Bronchial epithelial cell (primary cell): ENCODE measurements at places on chromosomes 16 and 17.

DNA sequence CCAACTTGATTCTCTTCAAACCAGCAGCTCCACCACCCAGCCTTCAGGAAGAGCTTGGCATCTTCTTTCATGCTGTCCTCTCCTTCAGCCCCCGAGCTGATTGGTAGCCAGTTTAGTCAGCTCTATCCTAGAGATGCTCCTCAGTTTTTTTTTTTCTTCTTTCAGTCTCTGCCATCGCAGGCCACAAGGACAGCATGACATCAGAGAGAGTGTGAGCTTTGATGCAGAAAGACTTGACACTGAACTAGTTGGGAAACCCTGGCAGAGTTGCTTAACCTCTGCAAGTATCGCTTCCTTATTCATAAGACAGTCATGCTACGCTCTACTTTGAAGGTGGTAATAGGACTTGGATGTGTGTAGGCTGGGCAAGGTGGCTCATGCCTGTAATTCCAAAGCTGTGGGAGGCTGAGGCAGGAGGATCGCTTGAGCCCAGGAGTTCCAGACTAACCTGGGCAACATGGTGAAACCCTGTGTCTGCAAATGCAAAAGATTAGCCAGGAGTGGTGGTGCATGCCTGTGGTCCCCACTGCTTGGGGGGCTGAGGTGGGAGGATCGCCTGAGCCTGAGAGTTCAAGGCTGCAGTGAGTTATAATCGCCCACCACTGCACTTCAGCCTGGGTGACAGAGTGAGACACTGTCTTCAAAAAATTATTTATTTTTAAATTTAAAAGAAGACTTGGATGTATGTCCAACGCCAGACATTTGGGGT, 2.6 kb downstream of the CD300LB start:
- no peak for DNase-seq

DNA sequence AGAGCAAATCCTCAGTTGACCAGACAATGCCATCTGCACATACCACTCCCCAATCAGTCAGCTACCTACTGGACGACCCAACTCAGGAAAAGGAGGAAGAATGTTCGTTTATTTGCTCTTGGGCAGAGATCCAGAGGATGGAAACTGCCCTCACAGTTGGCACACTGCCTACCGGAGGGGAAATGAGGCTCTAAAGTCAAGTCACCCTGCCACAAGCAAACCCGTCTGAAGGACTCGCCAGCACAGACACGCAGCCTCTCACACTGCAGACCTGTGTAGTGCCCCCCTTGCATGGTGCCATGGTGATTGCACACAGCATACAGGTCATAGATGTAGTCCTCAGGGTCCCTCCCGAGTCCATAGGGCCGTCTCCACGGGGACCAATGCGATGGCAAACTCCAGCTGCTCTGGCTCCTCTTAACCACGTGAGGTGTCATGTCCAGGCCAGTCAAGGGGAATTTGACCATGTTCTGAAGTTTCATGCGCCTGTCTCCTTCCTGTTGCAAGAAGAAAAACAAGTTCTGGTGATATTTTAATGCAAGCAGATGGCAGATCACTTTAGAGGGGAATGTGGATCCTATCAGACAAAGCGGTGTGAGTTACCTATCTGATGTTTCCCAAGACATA, 69.5 kb downstream of the USP31 start:
- peak; percentile 83 for DNase-seq

- DNase-seq: no peak
Measured at GRCh38 chr16:13148836-13149235, 247.4 kb downstream of the SHISA9 start.

- DNase-seq: no peak
Measured at GRCh38 chr16:54462771-54463170, 176.2 kb upstream of the IRX3 start.

- no peak for DNase-seq
Measured at GRCh38 chr17:78332991-78333390, 26.9 kb downstream of the SOCS3 start.

GRCh38 chr16:1871974-1872635, at the start of gene MEIOB:
Gene MEIOB, minus strand, starts transcription at chr16:1872164. Its CDS starts 3,989 bp downstream, at chr16:1868175.
- DNase-seq: no peak

DNA sequence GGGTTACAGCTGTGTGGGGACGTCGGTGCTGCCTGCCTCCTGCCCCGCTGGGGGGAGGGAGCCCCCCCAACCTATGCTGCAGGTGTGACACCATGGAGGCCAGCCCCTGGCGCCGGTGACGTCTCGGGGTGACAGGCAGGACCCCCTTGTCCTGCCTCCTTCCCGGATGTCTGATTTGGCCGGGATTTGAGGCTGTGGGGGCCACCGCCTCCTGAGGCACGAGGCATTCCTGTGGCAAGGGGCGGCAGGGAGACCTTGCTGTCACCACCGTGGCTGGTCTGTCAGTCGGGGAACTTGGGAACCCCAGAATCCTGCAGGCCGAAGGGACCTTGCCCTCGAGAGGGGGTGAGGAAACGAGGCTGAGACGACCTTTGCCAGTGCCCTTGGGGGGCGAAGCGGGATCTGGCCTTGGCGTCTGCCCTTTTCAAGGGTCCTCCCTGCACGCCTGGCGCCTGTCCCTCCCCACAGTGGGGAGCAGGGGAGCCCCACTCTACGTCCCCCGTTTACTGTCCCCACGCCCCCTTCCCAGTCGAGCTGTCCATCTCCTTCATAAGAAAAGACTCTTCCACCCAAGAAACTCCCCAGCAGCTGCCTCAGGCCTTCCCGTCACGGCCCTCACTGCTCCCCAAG, 74.4 kb downstream of the METRNL start:
- DNase-seq: no peak

DNA sequence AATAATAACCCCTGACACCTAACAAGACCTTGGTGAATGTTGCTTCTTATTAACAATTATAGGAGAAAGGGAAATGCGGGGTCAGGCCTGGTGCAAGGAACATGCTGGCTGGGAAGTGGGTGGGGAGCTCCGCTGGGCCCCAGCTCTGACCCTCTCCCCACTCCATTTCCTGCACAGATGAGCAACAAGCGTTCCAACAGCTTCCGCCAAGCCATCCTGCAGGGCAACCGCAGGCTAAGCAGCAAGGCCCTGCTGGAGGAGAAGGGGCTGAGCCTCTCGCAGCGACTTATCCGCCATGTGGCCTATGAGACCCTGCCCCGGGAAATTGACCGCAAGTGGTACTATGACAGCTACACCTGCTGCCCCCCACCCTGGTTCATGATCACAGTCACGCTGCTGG, 23.0 kb downstream of the RHBDL3 start:
- DNase-seq: no peak

DNA sequence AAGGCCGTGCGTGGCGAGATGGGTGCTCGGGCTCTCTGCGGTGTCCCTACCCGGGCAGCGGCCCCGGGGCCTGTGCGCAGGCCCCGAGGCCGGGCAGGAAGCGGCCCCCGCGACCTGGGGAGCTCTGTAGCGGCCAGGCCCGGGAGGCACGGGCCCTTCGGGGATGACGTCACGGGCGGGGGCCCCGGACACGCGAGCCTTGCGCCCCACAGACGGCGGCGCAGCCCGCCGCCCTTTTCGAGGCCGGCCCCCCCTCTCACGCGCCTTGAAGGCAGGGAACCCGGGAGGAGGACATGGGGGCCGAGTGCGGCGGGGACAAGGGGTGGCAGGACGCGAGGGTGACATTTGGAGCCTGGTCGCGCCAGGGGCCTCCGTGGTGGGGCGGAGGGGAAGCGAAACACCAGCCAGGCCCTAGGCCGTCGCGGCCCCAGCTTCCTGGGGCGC, 1.1 kb downstream of the RAI1 start:
- DNase-seq: no peak

- no peak for DNase-seq
Measured at GRCh38 chr16:12017558-12017957, 41.0 kb downstream of the SNX29 start.

GRCh38 chr17:64679710-64680216, 17.7 kb upstream of the SMURF2 start:
- DNase-seq: peak; percentile 99

- no peak for DNase-seq
Measured at GRCh38 chr17:50211249-50212120, 10.1 kb upstream of the COL1A1 start.

DNA sequence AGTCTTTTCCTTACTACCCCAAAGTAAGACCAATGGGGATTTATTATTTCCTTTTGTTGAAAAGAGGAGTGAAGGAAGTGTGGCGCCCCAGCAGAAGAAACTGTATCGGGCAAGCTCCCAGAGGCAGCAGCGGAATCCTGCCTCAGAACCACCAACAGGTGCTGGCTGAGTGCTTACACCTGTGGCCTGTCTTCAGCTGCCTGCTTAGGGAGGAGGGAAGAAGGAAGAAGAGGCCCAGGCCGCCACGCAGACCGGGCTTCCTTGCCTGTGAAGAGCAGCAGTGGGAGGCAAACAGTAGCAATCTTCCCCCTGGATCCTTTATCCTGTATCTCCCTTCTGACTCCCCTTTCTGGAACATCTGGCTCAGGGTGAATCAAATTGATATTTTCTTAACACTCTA, 134.7 kb downstream of the AATF start:
- DNase-seq: no peak

DNA sequence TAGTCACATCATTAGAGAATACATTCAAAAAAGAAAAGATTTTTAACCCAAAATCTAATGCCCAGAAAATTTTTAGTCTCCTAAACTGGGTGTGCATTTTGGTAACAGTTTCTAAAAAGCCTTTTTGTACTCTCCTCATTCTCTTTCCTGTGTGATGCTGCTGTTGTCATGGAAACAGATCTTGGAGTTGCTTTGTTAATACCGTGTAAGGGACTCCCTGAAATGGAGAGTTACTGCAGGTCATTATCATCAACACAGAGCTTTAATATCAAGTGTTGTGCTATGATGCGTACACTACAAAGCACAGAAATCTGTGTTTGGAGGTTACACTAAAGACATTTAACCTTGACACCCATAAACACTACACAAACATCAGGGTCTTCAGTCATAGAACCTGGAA, 216.3 kb downstream of the PRKCA start:
- DNase-seq: no peak

DNA sequence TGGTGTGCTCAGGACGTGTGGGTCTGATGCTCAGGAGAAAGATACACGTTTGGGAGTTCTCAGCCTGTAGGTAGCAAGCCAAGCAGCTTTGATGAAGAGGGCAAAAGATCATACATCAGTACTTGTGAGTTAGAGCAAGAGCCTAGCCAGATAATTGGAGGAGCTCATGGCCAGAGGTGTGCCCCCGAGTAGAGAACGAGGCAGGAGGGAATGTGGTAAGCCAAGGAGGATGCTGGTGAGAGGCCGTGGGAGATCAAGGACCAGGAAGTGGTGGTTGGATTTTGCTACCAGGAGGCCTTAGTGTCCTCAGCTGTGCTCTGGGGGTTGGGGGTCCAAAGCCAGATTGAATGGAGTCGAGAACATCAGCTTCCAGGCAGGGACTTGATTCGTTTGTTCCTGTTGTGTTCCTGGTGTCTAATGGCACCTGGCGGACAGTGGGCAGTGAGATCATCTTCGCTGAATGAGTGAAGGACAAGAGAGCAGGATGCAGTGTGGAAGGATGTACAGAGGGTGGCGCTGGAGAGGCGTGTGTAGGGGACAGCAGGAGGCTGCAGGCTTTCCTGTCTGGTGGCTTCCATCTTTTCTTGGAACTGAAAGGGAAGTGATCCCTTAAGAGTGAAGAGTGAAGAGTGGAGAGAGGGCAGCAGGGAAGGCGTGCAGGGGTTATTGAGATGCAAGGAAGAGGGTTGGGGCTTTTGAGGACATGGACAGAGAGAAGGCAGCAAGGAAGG, 11.6 kb downstream of the FBXL19 start:
- peak; percentile 52 for DNase-seq

- peak; percentile 15 for DNase-seq
Measured at GRCh38 chr17:42153919-42154742, 658 bp downstream of the RAB5C start.

DNA sequence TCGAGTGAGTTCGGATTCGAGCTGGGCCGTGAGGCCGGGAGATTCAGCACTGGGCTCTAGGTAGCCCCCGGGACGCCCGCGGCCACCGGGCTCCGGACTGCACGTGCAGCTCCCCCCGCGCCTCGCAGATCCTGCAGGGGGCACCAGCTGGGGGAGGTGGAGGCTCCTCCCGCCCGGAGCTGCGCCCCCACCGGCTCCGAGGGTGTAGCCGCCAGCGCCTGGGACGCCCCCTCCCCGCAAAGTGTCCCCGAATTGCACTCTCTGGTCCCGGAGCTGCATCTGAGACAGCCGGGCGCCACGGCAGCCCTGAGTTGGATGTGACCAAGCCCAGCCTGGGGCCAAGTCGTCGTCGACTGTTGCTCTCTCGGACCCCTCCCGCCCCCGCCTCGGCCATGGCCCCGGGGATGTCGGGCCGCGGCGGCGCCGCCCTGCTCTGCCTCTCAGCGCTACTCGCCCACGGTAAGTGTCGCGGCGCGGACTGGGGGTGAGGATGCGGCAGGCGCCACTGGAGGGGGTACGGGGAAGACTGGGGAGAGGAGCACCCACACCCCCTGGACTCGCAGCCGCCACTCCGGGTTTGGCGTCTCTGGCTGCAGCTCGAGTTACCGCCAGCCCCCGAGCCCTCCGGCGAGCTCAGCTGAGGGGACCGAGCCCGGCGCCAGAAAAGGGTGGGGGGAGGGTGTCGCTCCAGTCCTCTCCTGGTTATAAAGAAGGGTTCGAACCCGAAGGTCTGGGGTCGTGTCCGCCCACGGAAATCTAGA, 1.5 kb downstream of the TMEM132E start:
- DNase-seq: no peak

DNA sequence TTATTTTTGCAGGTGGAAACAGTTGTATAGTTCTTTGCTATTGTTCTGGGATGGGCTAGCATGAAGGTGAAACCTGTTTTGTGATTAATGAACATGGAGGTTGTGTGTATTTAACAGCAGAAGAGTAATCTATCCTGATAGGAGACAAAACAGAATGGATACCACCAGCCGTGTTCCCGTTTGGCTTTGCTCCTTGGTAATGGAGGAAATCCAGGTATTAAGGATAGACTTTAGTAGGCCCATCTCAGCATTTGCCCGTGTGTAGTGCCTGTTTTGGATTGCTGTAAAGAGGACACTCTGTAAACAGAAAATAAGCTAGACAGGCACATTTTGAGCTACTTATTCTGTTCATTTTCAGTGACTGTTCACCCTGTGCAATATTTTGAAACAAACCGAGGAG, 215.1 kb downstream of the RBFOX1 start:
- DNase-seq: no peak

- no peak for DNase-seq
Measured at GRCh38 chr17:82615084-82616020, 32.9 kb downstream of the WDR45B start.

DNA sequence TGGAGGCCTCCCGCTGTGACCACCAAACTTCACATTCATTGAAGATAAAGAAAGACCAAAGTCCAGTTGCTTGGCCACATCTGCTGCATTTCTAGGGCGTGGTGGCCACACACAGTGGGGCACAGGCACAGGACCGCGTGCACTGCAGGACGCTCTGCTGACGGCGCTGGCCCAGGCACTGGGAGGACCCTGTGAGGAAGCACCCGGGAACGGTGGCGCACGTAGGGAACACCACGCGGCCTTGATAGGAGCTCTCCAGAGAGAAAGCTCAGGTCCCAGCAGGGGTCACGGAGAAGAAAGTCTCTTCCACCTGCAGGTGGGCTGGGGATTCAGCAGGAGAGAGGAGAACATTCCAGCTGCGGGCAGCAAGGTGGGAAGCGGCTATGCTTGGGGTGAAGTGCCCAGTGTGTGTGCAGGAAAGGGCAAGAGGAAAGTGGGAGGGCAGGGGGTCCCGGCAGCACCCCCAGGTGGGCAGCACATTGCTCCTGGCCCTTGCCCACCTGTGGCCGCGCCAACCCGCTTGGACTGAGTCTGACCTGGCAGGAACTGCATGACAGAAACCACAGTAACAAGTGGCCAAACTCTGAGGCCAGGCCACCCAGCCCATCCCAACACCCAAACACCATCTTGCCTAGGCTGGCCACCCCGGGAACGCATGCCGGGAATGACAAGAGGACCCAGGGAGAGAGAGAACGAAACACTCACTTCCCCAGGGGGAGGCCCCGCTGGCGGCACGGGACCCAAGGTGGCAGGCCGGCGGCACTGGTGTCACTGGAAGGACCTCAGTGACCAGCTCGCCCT, 32.8 kb downstream of the TBC1D16 start:
- no peak for DNase-seq
